Natural killer cell treated with Interleukin-12 subunit alpha and Interleukin-12 subunit beta and Interleukin-15 and Interleukin-18, amount 100 ng/mL, for 72 hours (primary cell): ENCODE measurements at places on chromosomes 7 and 10.

GRCh38 chr7:140059273-140060242 is 3.2 kb downstream of the PARP12 start:
- no peak for DNase-seq

DNA sequence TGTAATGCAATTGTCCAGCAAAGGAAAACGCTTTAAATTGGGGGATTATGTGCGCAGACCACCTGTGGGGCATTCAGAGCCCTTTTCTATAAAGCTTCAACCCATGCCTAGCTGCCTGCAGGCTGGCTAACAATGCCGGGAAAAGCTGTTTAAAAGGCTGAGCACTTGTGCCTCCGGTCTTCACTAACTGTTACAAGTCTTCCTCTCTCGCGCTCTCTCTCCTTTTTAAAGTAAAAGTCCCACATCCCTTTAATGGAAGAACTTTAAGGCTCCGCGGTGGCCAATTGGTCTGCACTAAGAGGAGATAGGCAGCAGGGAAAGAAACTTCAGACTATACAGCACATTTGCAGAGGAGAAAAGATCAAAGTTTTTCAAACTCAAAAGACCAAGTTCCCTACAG is 4.6 kb downstream of the FZD8 start:
- DNase-seq = no peak

DNA sequence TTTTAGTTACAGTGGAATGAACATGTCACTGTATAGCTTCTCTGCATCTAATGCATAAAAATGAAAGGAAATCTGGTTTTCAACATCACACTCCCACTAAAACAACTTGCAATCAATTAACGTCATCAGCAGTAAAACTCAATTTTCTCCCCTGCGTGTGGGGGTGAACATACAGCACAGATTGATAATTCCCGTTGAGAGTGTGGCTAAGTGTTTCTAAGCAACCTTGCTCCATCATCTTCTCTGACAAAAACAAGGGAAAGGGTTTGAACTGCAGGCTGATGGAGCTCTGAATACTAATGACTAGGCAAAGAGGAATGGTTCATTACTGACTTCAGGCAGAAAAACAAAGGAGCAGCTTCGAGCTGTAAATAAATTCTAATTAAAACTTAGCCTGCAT is 238.3 kb downstream of the PARD3 start:
- no peak for DNase-seq

DNA sequence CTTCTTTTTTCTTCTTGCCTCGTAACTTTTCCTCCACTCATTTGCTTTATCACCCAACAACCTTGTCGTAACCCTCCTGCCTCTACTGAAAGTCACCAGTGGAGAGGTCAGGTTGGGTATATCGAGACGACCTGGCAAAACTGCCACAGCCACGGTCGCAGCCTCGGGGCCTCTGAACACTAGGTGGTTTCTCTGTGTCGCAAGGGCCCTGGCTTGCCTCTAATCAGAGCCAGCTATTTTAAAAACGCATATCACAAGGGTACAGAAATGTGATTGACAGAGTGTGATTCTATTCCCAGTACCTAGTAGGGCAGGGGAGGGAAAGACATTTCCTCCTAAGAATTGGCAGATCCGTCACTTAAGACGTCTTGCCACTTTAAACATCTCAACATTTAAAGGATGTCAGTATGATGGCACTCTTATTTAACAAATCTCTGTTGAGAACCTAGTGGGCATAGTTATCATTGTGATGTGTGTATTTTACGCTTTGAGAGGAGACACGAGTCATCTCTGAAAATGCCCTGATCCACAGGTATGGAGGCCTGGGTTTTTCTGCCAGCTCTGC is 197.5 kb downstream of the ARHGAP21 start:
- DNase-seq = no peak

GRCh38 chr10:43734716-43735115 is 86.0 kb upstream of the ZNF32 start:
- no peak for DNase-seq

GRCh38 chr7:96121752-96122151 is 200.1 kb downstream of the SLC25A13 start:
- no peak for DNase-seq

- no peak for DNase-seq
Measured at GRCh38 chr7:143735962-143736361, 21.5 kb downstream of the CTAGE6 start.

GRCh38 chr7:114678116-114678515 is 243.8 kb upstream of the MDFIC start:
- no peak for DNase-seq

DNA sequence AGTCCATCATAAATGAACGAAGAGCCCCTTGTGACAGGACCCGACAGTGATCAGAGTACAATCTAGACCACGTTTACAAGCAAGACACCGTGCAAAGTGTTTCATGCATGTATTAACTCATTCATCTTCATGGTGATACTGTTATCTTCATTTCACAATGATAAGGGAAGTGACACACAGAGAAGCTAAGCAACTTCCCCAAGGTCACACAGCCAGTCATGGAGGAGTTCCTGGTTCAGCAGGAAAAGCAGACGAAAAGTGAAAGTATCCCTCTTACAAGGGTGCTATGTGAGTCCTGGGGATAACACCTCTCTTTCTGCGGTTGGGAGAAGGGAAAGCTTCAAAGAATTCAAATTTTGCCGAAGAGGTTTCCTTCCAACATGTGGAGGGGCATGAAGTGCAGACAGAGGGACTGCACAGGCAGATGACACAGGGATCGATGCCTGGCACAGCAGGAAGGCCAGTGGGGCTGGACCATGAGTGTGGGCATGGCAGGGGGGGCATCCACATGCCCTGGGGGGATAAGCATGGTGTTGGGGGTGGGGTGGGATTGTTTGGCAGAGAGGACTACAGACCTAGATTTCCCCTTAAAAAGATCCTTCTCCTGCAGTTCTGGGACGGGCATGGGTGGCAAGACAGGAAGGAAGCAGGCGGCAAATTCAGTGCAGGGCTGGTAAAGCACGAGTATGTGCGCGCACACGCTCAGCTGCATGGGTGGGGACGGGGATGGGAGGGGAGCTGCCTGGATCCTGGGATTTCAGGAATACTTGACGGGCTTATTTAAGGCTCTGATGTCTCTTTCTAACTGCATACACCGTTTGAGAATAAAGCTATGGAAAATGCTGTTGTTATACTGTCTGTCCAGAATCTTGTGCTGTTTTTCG is 33.5 kb upstream of the DDC start:
- DNase-seq = no peak

DNA sequence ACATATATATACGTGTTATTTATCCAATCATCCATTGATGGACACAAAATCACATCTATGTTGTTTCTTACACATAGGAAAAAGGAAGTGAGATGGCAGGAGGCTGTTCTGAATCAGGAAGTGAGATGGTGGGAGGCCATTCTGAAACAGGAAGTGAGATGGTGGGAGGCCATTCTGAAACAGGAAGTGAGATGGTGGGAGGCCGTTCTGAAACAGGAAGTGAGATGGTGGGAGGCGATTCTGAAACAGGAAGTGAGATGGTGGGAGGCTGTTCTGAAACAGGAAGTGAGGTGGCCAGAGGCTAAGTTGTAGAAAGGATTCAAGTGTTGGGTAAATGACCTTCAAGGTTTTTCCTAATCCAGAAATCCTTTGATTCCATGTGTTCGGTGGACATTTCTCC is 921.5 kb downstream of the TYW1 start:
- DNase-seq = no peak

GRCh38 chr7:114086537-114086913 is 167.7 kb upstream of the PPP1R3A start:
- no peak for DNase-seq

- no peak for DNase-seq
Measured at GRCh38 chr10:6648894-6649720, 69.0 kb upstream of the PRKCQ start.

GRCh38 chr7:152544971-152545619 is 109.3 kb upstream of the KMT2C start:
- DNase-seq = no peak

GRCh38 chr7:99180067-99180650 is 27.8 kb downstream of the KPNA7 start:
- DNase-seq = no peak

DNA sequence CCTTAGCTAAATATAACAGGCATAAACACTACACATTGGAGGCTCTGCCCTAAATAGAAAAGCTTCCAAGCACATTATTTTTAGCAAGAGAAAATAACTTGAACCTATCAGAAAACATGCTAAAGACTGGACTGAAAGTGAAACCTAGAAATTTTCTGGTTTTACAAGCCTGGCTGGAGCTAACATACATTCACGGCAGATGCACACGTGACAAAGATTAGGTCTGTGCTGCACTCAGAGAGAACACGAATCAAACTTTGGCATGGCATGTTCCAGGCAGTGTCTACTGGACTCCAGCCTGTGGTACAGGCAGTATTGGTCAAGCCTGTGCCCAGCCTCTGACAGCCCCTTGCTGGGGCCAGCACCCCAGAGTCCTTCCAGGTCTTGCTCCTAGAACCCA is 94.1 kb upstream of the PCBD1 start:
- DNase-seq = no peak

- no peak for DNase-seq
Measured at GRCh38 chr10:7245505-7245904, 165.3 kb downstream of the SFMBT2 start.

- DNase-seq = no peak
Measured at GRCh38 chr10:131002031-131002861, 309.3 kb downstream of the TCERG1L start.

- no peak for DNase-seq
Measured at GRCh38 chr7:2792856-2793487, 51.1 kb downstream of the GNA12 start.

DNA sequence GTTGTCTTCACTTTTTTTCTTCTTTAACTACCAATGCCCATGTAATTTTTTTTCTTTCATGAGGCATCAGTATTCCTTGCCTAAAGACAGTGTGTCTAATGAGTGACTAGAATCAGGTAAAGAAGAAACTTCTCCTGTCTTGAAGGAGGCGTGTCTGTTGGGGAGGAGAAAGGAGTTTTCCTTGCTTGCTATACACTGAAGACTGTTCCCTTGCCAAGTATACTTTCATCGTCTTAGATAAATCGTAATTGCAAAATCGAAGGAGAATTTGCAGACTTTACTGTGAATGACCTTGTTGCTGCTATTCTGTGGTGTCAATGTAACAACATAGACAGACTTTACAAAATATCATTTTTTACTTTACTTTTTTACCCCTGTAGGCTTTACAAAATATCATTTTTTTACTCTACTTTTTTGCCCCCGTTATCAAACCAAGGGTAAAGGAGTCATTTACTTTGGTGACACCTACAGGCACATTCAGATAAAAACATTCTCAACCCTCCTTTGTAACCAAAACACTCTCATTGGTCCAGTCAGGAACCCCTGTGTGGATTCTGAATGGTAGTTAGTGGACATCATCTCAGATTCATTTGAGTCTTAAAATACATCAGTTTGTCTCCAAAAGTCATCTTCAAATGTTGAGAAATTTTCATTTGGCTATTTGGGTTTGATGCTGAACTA is 232.4 kb downstream of the AHR start:
- no peak for DNase-seq

GRCh38 chr10:36117231-36117630 is 475.1 kb upstream of the FZD8 start:
- DNase-seq = no peak

DNA sequence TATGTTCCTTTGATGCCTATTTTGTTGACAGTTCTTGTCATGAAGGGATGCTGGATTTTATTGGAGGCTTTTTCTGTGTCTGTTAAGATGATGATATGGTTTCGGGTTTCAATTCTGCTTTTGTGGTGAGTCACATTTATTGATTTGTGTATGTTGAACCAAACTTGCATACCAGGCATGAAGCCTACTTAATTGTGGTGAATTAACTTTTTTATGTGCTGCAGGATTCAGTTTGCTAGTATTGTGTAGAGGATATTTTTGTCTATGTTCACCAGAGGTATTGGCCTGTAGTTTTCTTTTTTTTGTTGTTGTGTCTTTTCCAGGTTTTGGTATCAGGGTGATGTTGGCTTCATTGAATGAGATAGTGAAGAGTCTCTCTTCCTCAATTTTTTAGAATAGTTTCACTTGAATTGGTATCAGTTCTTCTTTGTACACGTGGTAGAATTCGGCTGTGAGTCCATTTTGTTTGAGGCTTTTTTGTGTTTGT is 345.9 kb downstream of the KIF20B start:
- DNase-seq = no peak

GRCh38 chr7:150401861-150402631 is 22.9 kb downstream of the ZNF775 start:
- DNase-seq = peak; percentile 50

- no peak for DNase-seq
Measured at GRCh38 chr10:11525503-11525902, 85.9 kb downstream of the USP6NL start.

DNA sequence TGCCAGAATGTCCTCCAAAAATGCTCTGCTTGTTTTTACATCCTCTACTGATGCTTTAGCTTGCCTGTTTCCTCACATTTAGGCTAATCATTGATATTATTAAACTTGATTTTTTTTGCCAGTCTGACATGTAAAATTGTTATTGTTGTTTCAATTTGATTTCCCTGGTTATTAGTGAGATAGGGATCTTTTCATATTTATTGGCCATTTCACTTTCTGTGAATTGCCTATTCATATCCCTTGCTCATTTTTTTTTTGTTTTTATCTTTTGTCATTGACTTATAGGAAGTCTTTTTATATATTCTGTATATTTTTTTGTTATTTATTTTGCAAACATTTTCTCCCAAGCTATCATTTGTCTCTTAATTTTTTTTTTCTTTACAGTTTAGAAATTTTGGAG is 13.2 kb downstream of the FAM221A start:
- no peak for DNase-seq

DNA sequence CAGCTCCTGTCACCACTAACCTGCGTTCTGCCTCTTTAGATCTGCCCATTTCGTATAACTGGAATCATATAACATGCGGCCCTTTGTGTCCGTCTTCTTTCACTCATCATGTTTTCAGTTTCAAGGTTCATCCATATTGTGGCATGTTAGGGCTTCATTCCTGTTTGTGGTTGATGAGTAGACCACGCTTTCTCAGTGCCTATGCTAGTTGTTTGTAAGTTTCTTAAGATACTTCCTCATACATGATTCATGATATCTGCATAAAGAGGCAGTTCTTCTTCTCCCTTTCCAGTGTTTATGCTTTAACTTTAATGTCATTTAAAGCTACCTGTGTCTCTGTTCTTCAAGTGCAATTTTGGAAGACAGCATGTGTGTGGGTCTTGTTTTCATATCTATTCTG is 79.5 kb upstream of the FAM20C start:
- no peak for DNase-seq

GRCh38 chr7:80773787-80774508 is 135.5 kb downstream of the CD36 start:
- DNase-seq = no peak
